Forelimb muscle (tissue), 1 donor: ENCODE measurements at places on chromosomes 1 and 21. TPM values are rescaled to one million over a fixed set of nuclear protein-coding genes. Genes with fewer than 3 reads are reported as not detected.

LCE1C gene
- not detected for polyA plus RNA-seq

HJV gene
- 258 TPM for polyA plus RNA-seq

PRAMEF14 gene
- not detected for polyA plus RNA-seq

ILDR2 gene
- polyA plus RNA-seq = 2.5 TPM

COL8A2 gene
- polyA plus RNA-seq = 8.9 TPM

SPRR1B gene
- polyA plus RNA-seq = not detected

FCER1G gene
- polyA plus RNA-seq = 13.2 TPM

CATSPERE gene
- 0.77 TPM for polyA plus RNA-seq

CDCA8 gene
- polyA plus RNA-seq = 7.0 TPM

RAD54L gene
- 5.5 TPM for polyA plus RNA-seq

FLVCR1 gene
- 7.5 TPM for polyA plus RNA-seq

ZNF683 gene
- polyA plus RNA-seq = not detected

TEDDM1 gene
- 0.11 TPM for polyA plus RNA-seq

SPRR2F gene
- not detected for polyA plus RNA-seq

DIRAS3 gene
- polyA plus RNA-seq = 5.4 TPM

GPR25 gene
- polyA plus RNA-seq = not detected

HRNR gene
- 0.03 TPM for polyA plus RNA-seq

EXO1 gene
- 5.0 TPM for polyA plus RNA-seq

DYNLT4 gene
- 0.24 TPM for polyA plus RNA-seq

MINDY1 gene
- 17.7 TPM for polyA plus RNA-seq

FCGR1A gene
- 1.9 TPM for polyA plus RNA-seq

UTP11 gene
- polyA plus RNA-seq = 111 TPM

ABCA4 gene
- 0.59 TPM for polyA plus RNA-seq

AMPD1 gene
- 122 TPM for polyA plus RNA-seq

ANKRD65 gene
- polyA plus RNA-seq = 22.1 TPM

VCAM1 gene
- polyA plus RNA-seq = 8.7 TPM

SMPDL3B gene
- 0.23 TPM for polyA plus RNA-seq

SLC27A3 gene
- polyA plus RNA-seq = 18.1 TPM

PUSL1 gene
- polyA plus RNA-seq = 5.9 TPM

HCRTR1 gene
- 0.25 TPM for polyA plus RNA-seq

PRRX1 gene
- polyA plus RNA-seq = 167 TPM

PRAMEF12 gene
- polyA plus RNA-seq = not detected

OR2AK2 gene
- polyA plus RNA-seq = not detected

ECM1 gene
- 3.2 TPM for polyA plus RNA-seq

SYCP1 gene
- polyA plus RNA-seq = not detected

NR0B2 gene
- polyA plus RNA-seq = not detected

ADAM30 gene
- not detected for polyA plus RNA-seq

ACTN2 gene
- polyA plus RNA-seq = 2,397 TPM

HDGF gene
- polyA plus RNA-seq = 134 TPM

CNTN2 gene
- polyA plus RNA-seq = 0.39 TPM

SHE gene
- 9.1 TPM for polyA plus RNA-seq

C1orf146 gene
- polyA plus RNA-seq = not detected

IQGAP3 gene
- 5.5 TPM for polyA plus RNA-seq

DMBX1 gene
- polyA plus RNA-seq = not detected

RHD gene
- 1.0 TPM for polyA plus RNA-seq

BLACAT1 gene
- polyA plus RNA-seq = not detected

LRRC71 gene
- 1.2 TPM for polyA plus RNA-seq

NKAIN1 gene
- 1.3 TPM for polyA plus RNA-seq

FCRL2 gene
- polyA plus RNA-seq = 0.11 TPM
